ENCODE measurements at places on chromosomes 13 and 19. TPM values are rescaled to one million over a fixed set of nuclear protein-coding genes. Genes with fewer than 3 reads are reported as not detected.

DNA sequence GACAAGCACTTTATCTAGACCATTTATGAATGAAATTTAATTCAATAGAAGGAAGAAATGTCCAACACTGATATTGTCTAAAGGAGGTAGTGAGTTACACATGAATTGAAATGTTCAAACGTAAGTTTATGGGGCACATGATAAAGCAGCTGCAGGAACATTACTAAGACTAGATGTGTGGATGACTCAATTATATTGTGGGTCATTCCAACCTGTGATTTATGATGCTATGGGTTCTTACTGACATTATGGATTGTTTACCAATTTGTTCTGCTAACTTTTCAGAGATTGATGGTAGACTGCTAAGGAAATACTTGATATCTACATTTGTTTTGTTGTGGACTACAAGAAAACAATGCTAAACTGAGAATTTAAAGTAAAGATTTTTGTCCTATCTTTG is 56.1 kb upstream of the ATXN8OS start:
- DNase-seq: no peak

GRCh38 chr19:57689750-57690149 is 8.0 kb downstream of the ZNF551 start:
- no peak for DNase-seq

DNA sequence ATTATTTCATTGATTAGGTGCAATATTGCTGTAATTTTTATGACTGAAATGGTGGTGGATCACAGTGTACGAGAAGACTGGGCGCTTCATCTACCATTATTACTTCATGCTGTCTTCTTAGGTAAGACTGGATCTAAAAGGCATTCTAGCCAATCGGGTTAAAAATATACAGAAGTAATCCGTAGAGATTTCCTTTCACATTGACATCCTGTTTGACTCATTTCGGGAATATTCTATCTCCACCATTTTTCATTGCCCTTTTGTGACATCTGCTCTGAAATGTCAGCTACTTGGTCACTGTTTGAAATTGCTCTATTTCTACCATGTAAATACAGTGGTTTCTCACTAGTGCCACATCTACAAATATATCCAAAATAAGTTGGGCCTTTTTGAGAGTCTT is 90.2 kb downstream of the ZAR1L start:
- peak; percentile 73 for DNase-seq

GRCh38 chr13:31044364-31045285 is 112.2 kb downstream of the TEX26 start:
- DNase-seq: peak; percentile 73

DNA sequence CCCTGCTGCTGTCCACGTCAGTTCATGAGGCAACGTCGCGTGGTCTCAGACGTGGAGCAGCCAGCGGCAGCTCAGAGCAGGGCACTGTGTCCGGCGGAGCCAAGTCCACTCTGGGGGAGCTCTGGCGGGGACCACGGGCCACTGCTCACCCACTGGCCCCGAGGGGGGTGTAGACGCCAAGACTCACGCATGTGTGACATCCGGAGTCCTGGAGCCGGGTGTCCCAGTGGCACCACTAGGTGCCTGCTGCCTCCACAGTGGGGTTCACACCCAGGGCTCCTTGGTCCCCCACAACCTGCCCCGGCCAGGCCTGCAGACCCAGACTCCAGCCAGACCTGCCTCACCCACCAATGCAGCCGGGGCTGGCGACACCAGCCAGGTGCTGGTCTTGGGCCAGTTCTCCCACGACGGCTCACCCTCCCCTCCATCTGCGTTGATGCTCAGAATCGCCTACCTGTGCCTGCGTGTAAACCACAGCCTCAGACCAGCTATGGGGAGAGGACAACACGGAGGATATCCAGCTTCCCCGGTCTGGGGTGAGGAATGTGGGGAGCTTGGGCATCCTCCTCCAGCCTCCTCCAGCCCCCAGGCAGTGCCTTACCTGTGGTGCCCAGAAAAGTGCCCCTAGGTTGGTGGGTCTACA is 6.6 kb downstream of the FSTL3 start:
- no peak for DNase-seq

GRCh38 chr13:109180905-109181425 is 551.6 kb downstream of the MYO16 start:
- peak; percentile 93 for DNase-seq

The SCAF1 gene
- 24.8 TPM for total RNA-seq

The LILRB1 gene
- total RNA-seq: not detected

DNA sequence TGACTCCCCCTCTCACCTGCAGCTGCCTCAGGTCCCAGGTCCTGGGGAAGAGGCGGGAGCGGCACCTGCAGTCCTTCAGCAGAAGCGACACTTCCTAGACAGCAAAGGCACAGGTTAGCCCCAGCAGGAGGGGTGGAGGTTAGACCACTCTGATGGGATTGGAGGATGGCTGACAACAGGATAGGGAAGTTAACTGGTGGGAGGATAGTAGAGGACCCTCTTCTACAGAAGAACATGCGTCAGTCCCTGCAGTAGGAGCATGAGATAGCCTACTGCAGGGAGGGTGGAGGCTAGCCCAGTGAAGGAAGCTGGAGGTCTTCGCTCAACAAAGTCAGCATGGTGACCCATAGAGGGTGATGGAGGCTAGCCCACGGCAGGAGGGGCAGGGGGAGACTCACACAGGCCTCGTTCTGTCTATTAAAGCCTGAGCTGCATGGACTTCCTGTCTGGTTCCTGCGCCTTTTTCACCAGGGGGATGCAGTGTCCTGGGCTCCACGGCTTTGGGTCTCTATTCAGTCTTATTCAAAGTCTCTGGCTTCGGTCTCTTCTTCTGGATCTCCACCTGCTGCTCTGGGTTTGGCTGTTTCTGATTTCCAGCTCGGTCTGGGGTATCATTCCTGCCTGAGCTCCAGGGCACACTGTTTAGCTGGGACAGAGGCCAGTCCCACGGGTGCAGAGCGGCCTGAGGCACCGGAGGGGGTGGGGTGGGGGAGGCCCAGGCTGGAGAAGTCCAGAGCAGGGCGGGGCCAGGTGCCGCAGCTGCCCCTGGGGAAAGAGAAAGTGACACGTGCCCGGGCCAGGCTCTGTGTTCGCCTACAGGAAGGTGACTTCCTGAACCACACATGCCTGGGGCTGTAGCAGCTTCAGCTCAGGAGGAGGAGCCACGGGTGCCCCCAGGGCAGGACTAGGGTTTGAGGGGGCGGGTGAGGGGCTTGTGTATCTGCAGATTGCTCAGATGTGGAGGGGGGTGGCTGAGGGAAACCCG is 7.3 kb downstream of the IFNL3 start:
- no peak for DNase-seq

The ZNF728 gene
- total RNA-seq: not detected

The ZNF471 gene
- 1.6 TPM for total RNA-seq

GRCh38 chr19:29268721-29269393 is 55.9 kb upstream of the UQCRFS1 start:
- no peak for DNase-seq

The ACP5 gene
- 0.34 TPM for total RNA-seq

DNA sequence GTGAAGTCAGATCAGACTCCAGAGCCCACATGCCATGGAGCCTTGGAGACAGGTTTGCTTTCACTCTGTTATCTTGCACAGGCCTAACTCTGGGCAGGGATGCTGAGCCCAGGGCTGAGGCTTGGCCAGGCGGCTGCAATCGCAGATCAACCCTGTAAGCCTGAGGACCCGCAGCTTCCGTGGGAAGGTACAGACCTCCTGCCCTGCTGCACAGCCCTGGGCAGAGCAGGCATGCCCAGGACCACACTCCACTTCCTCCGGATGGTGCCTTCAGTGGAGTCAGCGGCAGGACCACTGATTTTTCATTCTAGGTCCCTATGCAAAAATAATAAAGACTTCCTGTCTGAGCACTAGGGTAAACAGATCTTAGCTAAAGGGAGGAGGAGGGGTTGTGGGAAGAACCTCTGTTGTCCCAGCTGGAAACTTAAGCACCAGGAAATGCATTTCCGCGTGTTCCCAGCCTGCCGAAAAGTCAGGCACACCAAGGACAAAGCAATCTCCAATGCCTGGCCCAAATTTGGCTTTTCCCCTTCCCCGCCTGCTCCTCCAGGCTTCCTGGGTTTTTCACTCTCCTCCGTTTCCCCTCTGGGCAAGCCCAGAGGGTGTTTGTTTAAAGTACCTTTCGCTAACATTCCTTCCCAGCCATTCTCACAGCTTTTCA is 87.3 kb downstream of the KCTD15 start:
- no peak for DNase-seq

- DNase-seq: no peak
Measured at GRCh38 chr19:42512130-42512636, 16.1 kb downstream of the CEACAM1 start.

The FREM2 gene
- not detected for total RNA-seq

The ZNF490 gene
- total RNA-seq: 10.3 TPM

The PNMA8C gene
- total RNA-seq: 0.17 TPM

GRCh38 chr13:97809576-97809975 is 143.9 kb upstream of the IPO5 start:
- DNase-seq: no peak

- no peak for DNase-seq
Measured at GRCh38 chr13:113097651-113098050, 7.9 kb upstream of the F7 start.

DNA sequence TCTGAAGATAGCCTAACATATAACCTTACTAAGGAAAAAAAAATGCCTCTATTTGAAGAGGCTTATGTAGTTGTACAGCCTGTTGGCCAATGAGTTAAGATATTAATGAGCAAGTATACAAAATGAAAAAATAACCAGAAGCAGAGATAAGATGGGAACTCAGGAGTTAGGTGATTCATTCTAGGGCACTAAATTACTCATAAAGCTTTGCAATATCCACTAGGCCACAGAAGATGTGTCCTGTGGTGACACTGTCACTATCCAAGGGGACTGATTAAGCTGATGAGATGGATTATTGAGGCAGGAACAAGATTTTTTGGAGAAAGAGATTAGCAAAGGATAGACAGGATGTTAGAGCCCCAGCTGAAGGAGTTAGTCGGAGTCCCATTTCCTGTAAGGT is 99.6 kb downstream of the LIG4 start:
- DNase-seq: no peak

DNA sequence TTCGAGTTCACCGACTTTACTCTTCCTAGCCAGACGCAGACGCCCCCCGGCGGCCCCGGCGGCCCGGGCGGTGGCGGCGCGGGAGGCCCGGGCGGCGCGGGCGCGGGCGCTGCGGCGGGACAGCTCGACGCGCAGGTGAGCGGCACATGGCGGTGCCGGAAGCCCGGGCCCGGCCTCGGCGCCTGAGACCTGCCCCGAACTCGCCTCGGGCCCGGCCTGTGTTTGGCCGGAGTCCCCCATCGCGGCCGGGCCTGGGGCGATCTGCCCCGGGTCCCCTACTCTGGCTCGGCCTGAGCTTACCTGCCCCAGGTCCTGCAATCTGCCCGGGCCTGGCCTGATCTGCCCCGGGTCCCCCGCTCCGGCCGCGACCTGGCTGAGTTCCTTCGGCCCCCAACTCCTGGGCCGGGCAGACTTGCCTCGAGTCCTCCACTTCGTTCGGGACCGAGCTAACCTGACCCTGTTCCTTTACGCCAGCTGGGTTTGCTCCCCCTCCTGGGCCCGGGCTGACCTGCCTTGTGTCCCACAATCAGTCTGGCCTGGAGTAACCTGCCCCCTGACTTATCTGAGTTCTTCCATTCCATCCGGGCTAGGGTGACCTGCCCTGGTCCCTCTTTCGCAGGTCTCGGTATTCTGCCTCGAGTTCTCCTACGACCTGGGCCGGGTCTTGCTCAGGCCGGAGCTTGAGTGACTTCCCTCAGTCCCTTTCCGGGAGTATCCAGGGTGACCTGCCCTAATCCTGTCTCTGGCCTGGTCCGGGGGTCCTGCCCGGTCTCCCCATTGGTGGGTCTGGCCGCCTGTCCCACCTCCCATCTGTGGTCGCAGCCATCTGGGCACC is 764 bp downstream of the UPF1 start:
- DNase-seq: no peak

- no peak for DNase-seq
Measured at GRCh38 chr19:49930483-49931011, 1.2 kb upstream of the NUP62 start.

The ACER1 gene
- not detected for total RNA-seq

The FCGBP gene
- total RNA-seq: 0.06 TPM

DNA sequence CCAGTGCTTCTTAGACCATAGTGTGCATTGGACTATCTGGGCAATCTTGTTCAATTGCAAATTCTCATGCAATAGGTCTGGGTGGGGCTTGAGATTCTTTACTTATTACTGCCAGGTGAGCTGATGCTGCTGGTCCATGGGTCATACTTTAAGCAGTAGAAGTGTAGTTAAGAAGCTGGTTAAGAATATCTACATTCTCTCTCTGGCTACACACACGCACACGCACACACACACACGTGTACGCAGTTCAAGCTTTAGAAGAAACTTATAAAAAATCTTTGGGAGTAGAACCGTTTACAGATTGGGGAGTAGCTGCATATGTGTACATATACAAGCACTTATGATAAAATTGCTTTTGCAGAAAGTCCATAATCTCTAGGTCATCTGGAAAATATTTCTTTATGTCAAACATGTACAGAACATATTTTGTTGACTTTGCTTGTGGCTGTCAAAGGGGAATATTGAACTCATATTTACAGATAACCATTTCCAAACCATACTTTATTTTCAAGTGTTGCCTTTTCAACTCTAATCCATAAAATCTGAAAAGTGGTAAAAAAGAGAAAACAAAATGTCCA is 99.7 kb downstream of the GPC6 start:
- DNase-seq: no peak

DNA sequence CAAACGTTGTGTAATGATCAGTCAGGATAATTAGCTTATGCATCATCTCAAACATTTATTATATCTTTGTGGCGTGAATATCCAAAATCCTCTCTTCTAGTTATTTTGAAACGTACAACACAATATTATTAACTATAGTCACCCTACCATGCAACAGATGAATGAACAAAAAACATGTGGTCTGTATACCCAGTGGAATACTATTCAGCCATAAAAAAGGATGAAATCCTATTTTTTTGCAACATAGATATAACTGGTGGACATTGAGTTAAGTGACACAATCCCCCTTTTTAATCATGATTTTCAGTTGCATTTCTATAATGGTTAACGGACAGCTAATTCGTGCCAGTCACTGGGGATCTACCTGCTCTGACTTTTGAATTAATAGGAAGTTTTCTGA is 145.6 kb downstream of the SOX1 start:
- no peak for DNase-seq

The KISS1R gene
- not detected for total RNA-seq

GRCh38 chr19:33263325-33264023 is 37.8 kb upstream of the SLC7A10 start:
- no peak for DNase-seq
